ENCODE measurements at places on chromosomes 11 and 22.
A peak's percentile ranks its signal among the peaks of the same experiment; 100 is the strongest.

GRCh38 chr11:110000031-110000502 is 93.1 kb upstream of the ZC3H12C start:
- peak; percentile 96 for DNase-seq

GRCh38 chr11:76637491-76638269 is 32.9 kb downstream of the LRRC32 start:
- no peak for DNase-seq

DNA sequence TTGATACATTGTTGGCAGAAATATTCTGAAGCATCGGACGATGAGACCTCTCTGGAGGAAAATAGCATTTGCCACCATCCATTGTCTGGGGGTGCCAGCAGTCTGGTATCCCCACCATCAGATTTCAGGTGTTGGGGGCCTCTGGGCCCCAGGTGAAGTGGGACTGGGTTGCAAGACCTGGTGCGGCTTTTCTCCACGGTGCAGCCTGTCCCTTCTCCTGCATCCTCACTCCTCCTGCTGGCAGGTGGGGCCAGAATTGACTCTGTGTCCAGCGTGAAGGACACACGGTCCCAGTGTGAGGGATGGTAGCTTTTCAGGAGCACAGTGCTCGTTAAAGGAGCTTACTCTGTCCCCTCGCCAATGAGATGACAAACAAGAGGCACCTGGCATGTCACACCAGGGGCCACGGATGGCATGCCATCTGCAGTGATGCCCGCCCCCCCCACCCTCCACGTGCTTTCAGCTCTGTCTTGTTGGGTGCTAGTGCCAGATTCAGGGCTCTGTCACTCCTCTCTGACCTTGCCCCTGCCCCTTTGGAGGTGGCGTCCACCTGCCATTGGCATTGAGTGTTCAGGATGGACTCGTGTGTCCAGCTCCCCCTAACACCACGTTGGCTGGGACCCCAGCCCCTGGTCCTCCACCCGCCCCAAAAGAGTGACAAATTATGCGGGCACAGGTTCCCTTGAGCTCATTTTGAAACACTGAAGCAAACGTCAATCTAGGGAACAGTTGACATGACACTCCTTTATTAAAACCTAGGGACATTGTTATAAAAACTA is 62.4 kb downstream of the PARVG start:
- DNase-seq = no peak

GRCh38 chr22:45092644-45093043 is 71.1 kb upstream of the NUP50 start:
- no peak for DNase-seq

- DNase-seq = no peak
Observed at GRCh38 chr11:21262992-21263391, 593.6 kb downstream of the NELL1 start.

GRCh38 chr11:134250675-134251074 is 2.5 kb downstream of the THYN1 start:
- DNase-seq = no peak

DNA sequence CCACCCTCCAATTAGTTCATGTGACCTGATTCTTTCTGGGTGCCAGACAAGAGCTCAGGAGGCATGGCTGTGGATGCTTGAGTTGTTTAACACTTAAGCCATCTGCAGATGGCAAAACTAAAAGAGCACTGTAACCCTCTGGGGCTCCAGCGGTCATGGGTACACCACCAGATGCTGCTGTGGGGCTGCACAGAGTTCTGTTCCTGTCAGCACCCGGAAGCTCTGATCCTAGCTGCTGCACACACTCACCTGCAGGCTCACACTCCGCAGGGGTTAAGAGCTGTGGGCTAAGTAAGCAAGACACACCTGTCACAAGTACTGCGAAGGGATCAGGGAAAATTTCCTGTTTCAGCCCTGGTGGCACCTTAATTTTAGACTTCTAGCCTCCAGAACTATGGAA is 307.8 kb downstream of the C11orf87 start:
- DNase-seq = no peak

DNA sequence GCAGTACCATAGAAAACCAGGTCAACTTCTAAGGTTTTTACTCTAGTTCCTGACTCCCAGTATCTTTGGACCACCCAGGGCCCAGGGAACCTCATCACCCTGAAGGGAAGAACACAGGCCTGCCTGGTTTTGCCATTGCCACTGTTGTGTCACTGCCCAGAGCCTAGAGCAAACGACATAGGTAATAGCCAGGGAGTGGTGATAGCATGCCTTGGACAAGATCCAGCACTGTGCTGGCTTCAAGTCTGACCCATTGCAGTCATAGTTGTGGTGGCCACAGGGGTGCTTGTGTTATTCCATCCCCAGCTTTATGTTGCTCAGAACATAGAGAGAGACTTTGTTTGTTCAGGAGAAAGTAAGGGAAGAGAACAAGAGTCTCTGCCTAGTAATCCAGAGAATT is 2310.2 kb downstream of the LRRC4C start:
- no peak for DNase-seq

DNA sequence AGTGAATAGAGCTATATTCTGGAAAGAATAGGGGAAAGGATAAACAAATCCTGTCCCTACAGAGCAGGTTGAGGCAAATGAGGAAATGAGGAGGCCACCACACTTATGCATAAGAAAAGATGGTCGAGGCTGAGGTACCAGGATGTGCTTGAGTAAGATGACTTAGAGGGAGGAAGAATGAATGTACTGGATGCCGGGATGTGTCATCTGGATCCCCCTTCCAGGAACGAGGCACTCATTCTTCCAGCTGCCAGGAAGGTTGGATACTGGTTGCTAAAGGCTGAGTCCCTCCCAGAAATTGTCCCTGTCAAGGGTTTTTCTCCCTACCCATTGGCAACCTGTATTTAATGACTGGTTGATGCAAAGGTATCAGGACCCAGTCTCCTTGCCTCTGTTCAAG is 31.1 kb upstream of the SYT9 start:
- no peak for DNase-seq

- DNase-seq = no peak
Observed at GRCh38 chr22:43446916-43447315, 35.1 kb downstream of the MPPED1 start.

- no peak for DNase-seq
Observed at GRCh38 chr22:26838471-26838825, 181.1 kb downstream of the MIAT start.

DNA sequence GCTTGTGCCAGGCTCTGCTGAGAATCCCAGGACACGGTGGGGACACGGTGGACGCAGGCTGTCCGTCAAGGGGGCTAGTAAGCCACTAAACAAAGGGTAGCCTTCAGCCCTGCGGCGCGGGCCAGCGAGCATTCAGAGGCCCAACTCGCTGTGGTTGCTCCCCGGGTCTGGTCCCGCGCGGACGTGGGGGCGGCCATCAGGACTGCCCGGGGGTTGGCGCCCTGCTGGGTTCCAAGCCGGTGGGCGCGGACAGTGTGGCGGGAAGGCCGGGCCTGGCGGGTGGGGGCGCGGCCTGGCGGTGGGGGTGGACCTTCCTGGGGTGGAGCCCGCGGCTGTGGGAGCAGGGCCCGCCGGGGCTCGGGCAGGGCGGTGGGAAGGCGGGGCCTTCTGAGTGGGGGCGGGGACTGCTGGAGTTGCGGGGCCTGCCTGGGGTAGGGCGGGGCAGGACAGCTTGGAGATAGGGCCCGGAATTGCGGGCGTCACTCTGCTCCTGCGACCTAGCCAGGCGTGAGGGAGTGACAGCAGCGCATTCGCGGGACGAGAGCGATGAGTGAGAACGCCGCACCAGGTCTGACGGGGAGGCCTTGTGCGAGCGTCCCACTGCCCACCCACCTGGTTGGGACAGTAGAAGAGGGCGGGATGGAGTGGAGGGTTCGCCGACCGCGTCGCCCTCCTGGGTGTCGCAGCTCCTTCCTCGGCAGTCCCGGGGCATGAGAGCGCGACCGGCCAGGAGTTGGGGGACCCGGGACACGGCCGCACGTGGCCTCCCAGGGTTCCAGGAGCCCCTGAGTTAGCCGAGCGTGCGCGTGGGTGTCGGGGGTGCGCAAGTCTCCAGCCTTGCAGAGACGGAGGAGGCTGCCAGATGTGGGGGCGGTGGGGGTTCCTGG is at the start of gene SERHL2:
TSS of gene SERHL2 (plus strand) at position 482 of the 887 bp plus-strand sequence. CDS start at position 547, 65 bp downstream.
- peak; percentile 79 for DNase-seq

GRCh38 chr11:104320097-104320496 is 156.2 kb upstream of the PDGFD start:
- DNase-seq = peak; percentile 64

DNA sequence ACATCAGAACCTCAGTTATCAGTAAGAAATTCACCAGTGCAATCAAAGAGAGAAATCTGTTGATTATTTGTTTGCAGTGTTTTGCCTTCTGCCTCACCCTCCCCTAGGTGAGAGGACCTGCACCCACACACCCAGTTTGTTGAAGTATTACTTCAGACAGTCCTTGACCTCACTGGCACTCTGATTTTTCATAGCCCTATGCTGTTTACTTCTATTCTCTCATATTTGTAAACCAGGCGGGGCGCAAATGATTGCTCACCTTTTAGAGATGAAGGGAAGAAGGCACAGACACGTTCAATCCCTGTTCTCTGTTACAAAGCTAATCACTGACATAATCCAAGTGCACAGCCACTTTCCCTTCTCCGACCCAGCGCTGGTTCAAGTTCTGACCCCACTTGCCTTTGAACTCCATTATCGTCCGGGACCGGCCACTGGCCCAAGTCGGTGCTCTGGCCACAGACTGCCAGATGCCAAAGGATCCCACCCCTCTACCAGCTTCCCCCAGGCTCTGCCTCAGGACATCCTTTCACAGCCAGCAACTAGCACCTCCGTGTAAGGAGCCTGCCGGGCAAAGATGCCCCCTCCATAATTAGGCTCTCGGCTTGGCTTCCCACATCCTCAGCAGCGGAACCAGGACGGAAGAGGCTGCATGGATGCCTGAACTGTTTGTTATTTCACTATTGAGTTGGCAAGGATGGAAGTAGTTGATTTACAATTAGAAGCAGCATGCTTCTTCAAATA is 1.7 kb downstream of the ETS1 start:
- DNase-seq = no peak

- no peak for DNase-seq
Observed at GRCh38 chr22:41140365-41140957, 48.1 kb downstream of the EP300 start.

- DNase-seq = peak; percentile 71
Observed at GRCh38 chr22:38467904-38468442, at the start of gene KDELR3. TSS of gene KDELR3 (plus strand) at chr22:38468096. CDS start at chr22:38468234, 138 bp downstream.

GRCh38 chr22:27358096-27358870 is 443.3 kb downstream of the MN1 start:
- DNase-seq = no peak

GRCh38 chr22:20905415-20906386 is 11.5 kb upstream of the CRKL start:
- no peak for DNase-seq

- no peak for DNase-seq
Observed at GRCh38 chr11:33699515-33700062, 1.0 kb downstream of the C11orf91 start.

DNA sequence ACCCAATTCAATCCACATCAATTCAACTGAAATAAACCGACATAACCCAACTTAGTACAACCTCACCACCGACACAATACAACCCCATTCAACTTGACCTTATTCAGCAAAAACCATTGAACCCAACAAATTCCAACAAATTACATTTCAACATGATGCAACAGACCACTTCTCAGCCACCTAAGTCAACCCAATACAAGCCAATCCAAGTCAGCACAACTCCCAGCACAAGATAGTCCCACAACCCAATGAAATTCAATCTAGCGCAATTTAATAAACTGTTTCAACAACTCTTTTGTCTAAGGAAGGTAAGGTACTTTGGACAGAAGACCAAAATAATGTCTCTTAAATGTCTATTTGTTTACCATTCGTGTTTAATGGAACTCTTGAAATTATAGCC is 226.0 kb downstream of the MIAT start:
- no peak for DNase-seq

- DNase-seq = no peak
Observed at GRCh38 chr11:80868831-80869230, 1428.0 kb upstream of the TENM4 start.

DNA sequence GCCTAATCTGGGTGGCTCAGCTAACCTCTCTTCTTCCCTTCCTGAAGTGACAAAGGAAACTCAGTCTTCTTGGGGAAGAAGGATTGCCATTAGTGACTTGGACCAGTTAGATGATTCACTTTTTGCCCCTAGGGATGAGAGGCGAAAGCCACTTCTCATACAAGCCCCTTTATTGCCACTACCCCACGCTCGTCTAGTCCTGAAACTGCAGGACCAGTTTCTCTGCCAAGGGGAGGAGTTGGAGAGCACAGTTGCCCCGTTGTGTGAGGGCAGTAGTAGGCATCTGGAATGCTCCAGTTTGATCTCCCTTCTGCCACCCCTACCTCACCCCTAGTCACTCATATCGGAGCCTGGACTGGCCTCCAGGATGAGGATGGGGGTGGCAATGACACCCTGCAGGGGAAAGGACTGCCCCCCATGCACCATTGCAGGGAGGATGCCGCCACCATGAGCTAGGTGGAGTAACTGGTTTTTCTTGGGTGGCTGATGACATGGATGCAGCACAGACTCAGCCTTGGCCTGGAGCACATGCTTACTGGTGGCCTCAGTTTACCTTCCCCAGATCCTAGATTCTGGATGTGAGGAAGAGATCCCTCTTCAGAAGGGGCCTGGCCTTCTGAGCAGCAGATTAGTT is 14.2 kb upstream of the UVRAG start:
- DNase-seq = no peak

GRCh38 chr11:44964526-44965209 is 14.0 kb upstream of the TP53I11 start:
- DNase-seq = no peak

DNA sequence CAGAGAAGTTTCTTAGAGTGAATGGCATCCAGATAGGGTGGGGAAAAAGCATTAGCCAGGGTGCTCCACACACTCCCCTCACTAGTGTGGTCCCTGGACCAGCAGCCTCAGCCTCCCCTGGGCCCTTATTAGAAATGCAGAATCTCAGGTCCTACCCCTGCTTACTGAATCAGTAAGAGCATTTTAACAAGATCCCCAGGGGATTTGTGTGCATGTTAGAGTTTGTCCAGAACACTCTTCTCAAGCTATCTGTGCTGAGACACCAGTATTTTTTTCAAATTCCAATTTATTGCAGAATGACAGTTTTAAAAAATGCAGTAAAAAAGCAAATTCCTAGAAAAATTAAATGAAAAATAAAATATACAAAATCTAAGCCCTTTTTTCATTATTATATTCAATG is 123.1 kb downstream of the MIAT start:
- DNase-seq = no peak

- no peak for DNase-seq
Observed at GRCh38 chr11:128953151-128953550, 10.5 kb upstream of the TP53AIP1 start.

GRCh38 chr11:16912692-16913111 is 101.5 kb downstream of the PLEKHA7 start:
- DNase-seq = no peak

GRCh38 chr11:5083602-5084001 is 14.2 kb downstream of the OR52E1 start:
- no peak for DNase-seq

Data from mesenchymal stem cell (in vitro differentiated cells and primary cell).